ENCODE measurements at places on chromosomes 2 and 18. TPM values are rescaled to one million over a fixed set of nuclear protein-coding genes. Genes with fewer than 3 reads are reported as not detected.

The LOXHD1 gene
- 0.41 TPM for total RNA-seq

The VPS54 gene
- 38.7 TPM for total RNA-seq

The REG3A gene
- total RNA-seq = not detected

The ALMS1 gene
- 61.1 TPM for total RNA-seq

The NTSR2 gene
- 0.82 TPM for total RNA-seq

The TSGA10 gene
- total RNA-seq = 16.7 TPM

The INPP1 gene
- total RNA-seq = 11.0 TPM

The FAHD2A gene
- total RNA-seq = 5.7 TPM

The VAMP8 gene
- 0.82 TPM for total RNA-seq
